ENCODE measurements at places on chromosomes 2 and 18.

- DNase-seq, result no peak
Observed at GRCh38 chr18:69870736-69871135, 76.9 kb downstream of the CD226 start.

DNA sequence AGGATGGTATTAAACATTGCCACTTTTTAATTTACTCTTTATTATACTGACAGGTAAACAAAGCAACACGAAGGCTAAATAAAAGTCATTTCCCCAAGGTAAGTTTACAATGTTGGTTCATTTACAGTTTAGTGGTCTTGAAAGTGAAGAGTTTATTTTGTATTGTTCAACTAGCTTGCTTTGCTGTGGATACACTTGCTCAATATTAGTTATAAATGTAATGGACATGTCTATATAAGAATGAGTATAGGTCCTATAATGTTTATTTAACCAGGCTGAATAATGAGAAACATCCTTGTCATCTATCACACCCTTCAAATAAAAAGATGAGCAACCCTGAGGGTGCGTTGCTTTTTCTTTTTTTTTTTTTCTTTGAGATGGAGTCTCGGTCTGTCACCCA is 1129.4 kb downstream of the TSN start:
- DNase-seq, result no peak

GRCh38 chr2:67213270-67213670 is 183.9 kb upstream of the ETAA1 start:
- DNase-seq, result no peak

DNA sequence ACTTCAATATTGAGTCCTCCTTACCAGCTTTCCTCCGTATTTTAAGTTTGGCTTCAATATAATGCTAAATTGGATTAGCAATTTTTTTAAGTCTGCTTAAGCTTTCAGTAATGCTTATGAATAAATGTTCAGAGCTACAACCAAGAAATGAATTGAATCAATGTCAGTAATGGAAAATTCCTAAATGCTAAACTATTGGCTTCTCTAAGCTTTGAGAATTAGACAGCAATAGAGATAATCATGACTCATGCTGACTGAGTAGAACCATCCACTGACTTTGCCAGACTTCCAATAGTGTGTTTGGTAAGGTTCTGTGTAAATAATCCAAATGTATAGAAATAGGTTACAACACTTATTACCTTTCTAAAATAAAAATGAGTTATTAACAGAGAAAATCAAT is 8.9 kb upstream of the PDE1A start:
- no peak for DNase-seq

- no peak for DNase-seq
Observed at GRCh38 chr2:43035922-43036321, 190.5 kb downstream of the ZFP36L2 start.

Data from RPMI7951 (cell line).